Fibroblast of skin of back (primary cell): ENCODE measurements at places on chromosomes 11 and 22.

GRCh38 chr11:1336836-1337646 lies 27.6 kb upstream of the TOLLIP start:
- no peak for DNase-seq

DNA sequence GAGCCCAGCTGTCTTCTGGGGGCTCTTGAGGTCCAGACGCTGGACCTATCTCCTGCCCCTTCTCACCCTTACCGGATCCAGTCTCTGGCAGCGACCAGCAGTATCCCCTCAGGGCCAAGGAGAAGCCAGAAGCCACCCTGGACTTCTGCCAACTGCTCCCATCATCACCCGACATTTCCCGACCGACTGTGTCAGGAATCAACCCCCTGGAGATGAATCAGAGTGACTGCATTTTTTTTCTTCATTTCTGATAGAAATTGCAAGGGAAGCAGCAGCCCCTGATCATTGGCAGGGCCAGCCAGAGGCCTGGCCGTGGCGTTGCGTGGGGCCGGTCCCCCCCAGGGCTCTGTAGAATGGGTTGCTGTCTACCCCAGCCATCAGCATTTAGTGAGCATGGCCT lies 5.2 kb upstream of the LIF start:
- peak; percentile 86 for DNase-seq

DNA sequence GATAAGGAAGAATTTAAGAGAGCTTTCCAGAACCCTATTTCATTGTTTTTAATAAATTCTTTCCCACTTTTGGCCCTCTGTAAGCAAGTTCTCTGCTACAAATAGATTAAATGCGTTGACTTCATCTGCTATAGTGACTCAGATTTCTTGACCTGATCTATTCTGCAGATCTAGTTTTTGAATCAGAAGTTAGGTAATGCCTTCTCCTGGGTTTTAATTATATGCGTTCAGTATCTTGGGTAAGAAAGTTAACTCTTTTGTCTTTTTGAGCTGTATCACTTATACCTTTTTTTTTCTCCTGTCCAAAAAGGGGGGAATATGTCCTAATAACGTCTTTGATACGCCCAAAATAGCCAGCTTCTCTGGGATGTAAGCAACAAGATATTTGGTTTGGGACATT lies 2.4 kb upstream of the HEPHL1 start:
- no peak for DNase-seq

- DNase-seq: no peak
These were observed 115.5 kb downstream of the WNT11 start for GRCh38 chr11:76090821-76091220.

DNA sequence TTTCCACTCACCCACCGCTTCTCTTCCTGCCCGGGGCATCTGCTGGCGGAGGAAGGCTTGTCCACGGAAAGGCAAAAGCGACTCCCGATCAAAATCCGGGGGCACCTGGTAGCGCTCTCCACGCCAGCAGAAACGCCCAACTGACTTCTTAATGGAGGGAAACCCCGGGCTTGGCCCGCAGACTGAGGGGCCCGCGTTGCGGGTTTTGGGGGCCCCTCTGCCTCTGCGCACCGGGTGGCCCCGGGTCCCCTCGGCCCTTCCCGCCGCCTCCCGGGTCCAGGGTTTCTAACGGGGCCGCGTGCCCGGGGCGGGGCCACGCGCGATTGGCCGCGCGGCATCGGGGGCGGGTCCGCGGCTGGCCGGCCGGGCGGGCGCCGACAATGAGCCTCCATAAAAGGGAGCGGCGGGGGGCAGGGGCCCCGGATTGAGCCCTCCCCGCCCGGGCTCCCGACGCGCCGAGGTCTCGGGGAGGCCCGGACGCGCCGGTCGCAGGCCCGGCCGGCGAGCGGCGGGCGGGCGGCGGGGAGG lies at the start of gene SPINDOC:
Gene SPINDOC, plus strand, starts transcription at position 422 of the 528 bp plus-strand sequence. CDS start 231 bp downstream, outside the sequence.
- DNase-seq: peak; percentile 80

DNA sequence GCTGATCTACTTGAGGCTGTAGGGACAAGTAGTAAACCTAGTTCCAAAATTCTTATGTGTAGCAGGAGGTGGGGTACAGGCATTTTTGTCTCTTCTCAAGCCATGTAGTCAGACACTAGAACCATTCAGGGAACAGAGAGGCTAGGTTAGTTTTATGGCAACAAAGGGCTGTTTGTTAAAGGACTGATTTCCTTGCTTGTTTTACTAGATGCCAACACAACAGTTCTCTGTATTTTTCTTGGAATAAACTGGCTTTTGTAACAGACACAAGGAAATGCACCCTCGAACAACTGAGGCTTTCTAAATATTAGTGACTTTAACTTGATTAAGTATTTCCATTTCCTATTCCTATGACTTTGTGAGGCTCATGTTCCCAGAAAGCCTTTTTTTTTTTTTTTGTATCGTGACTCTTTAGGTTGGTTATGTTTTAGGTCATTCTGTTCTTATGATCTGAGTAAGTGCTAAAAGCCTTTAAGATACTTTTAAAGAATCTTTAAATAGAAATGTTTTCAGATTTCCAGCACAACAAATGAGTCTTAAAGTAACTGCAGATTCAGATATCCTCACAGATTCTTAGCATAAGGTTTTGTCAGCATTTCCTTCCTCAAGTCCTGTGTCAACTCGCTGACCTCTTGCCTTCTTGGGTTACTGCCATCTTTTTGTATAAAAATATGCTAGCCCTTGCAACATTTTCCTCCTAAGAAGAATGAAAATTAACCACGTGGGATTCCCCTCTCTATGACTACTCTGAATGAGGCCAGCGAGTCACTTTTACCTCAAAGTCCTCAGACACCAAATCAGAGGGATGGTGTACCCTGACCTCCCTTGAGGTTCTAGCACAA lies 92.5 kb downstream of the CCDC83 start:
- DNase-seq: peak; percentile 85

DNA sequence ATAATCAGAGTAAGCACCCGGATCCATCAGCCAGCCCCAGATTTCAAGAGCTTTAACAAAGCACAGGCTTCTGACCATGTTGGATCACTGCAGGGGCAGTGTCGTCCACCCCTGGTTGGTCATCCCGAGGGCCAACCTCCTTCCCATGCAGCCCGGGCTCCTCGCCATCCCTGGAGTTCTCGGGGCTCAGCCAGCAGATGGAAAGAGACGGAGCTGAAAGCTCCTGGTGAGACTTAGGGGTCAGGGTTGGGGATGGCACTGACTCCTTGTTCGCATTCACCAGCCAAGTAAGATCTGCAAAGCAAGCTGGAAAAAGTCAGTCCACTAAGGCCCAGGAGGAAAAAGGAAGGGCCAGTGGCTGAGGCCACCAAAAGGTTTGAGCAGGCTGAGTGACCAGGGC lies 888.9 kb downstream of the BRD1 start:
- no peak for DNase-seq

GRCh38 chr22:50599816-50600455 lies 657 bp upstream of the MAPK8IP2 start:
- peak; percentile 37 for DNase-seq

GRCh38 chr11:97746818-97747217 lies 1273.9 kb upstream of the CNTN5 start:
- DNase-seq: no peak

DNA sequence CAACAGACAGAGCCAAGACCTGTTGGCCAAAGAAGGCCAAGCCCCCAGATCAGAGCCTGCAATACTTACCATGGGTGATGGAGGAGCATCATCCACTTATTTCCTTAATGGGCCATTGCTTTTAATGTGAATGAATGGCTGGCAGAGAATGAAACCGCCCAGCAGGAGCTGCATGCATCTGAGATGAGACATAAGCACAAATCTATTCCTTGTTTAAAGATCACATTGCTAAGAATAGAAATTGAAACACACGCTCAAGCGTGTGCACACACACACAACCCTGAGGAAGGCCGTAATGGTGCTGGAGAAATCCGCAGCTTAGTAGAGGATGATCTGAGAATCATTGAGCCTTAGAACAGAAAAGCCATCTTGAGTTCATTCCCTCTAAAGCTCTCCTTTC lies 5.3 kb upstream of the RRAS2 start:
- DNase-seq: peak; percentile 60
